ENCODE measurements at places on chromosomes 7 and 10. TPM values are rescaled to one million over a fixed set of nuclear protein-coding genes. Genes with fewer than 3 reads are reported as not detected.

COL26A1 gene
- total RNA-seq, result 155 TPM

ANKRD61 gene
- total RNA-seq, result not detected

PRSS37 gene
- total RNA-seq, result not detected

GRCh38 chr7:102125127-102125596 is 161.5 kb upstream of the SH2B2 start:
- peak overlapping the region; percentile 97 for H3K27ac ChIP-seq
- peak; percentile 80 for DNase-seq
- H3K27me3 ChIP-seq, result no peaks in the 10 kb centered on the region
- peak overlapping the region; percentile 47 for H3K4me3 ChIP-seq
- H3K4me1 ChIP-seq, result peaks cover 48% of the 10 kb centered on the region

DNA sequence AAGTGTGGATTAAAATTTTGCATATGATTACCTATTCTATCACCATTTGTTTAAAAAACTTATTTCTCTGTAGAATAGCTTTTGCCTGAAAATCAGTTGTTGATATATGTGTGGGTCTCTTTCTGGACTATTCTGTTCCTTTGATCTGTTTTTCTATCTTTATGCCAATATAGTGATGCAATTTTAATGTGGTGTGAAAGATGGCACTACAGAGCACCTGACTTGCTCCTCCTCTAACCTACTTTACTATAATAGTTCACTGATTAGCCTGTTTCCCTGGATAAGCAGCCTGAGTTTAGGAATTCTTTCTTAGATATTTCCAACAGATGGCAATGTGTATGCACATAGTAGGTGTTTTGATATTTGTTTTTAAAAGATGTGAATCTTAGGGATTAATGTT is 294.5 kb downstream of the AUTS2 start:
- H3K27ac ChIP-seq, result no peak overlapping the region
- no peaks in the 10 kb centered on the region for H3K27me3 ChIP-seq

DNA sequence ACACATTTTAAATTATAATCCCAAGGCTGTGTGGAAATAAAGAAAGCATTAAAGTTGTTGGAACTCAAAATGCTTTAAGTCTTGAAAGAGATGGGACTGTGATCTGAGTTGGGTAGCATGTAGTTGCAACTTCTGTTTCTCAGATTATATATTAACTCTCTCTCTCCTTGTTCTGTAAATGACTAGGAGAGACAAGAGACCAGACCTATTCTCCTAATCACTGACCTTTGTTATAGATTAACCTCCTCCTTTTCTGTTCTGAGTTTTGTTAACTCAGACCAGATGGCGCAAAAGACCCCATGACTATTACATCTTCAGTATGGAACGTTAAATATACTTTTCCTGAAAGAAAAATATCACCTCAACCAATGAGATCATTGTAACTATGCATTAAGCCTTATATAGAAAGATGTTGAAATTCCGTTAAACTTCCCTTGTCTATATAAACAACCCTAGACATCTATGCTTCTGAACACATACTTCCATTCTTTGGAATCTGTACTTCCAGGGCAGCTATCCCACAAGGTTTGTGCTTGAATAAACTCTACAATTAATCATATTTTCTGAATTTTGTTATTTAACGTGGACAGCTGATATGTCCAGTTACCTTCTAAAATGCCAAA is 143.5 kb upstream of the TRIM24 start:
- no peaks in the 10 kb centered on the region for H3K27me3 ChIP-seq
- H3K27ac ChIP-seq, result peak overlapping the region; percentile 55
- peaks cover 16% of the 10 kb centered on the region for H3K4me1 ChIP-seq
- H3K36me3 ChIP-seq, result peaks cover 8% of the 10 kb centered on the region
- DNase-seq, result no peak

GRCh38 chr10:80691441-80691840 is 153.7 kb downstream of the SH2D4B start:
- DNase-seq, result no peak
- no peaks in the 10 kb centered on the region for H3K36me3 ChIP-seq

DNA sequence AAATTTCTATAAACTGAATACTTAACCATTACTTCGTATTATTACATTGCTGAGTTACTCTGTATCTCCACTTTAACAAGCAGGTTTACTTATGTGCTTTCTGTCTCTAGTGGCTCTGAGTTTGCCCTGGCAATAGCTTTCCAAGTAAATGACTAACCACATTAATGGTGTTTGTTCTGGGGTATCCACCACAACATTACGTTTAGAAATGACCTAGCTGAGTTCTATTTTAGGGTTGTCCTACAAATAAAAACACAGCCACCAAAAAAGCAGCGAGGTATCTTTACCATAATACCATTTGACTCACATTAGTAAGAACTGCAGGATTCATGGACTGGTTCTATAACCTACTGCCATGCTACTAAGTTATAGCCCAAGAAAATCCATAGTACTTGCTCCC is 83.1 kb downstream of the HIBADH start:
- peaks cover 4% of the 10 kb centered on the region for H3K36me3 ChIP-seq
- H3K27me3 ChIP-seq, result no peaks in the 10 kb centered on the region
- DNase-seq, result no peak
- H3K4me3 ChIP-seq, result no peak overlapping the region

Data from chondrocyte (in vitro differentiated cells).